Hindlimb muscle (tissue), 1 donor: ENCODE measurements at places on chromosomes 1 and 21. TPM values are rescaled to one million over a fixed set of nuclear protein-coding genes. Genes with fewer than 3 reads are reported as not detected.

RHD gene
- 0.30 TPM for polyA plus RNA-seq

C1orf226 gene
- 1.7 TPM for polyA plus RNA-seq

IFI6 gene
- 99.0 TPM for polyA plus RNA-seq

NTMT2 gene
- 10.6 TPM for polyA plus RNA-seq

SELP gene
- 0.76 TPM for polyA plus RNA-seq

ARTN gene
- polyA plus RNA-seq, result 1.1 TPM

ST6GALNAC3 gene
- 3.7 TPM for polyA plus RNA-seq

BSND gene
- polyA plus RNA-seq, result 0.08 TPM

MANEAL gene
- 2.9 TPM for polyA plus RNA-seq

MGST3 gene
- 152 TPM for polyA plus RNA-seq

TSPEAR gene
- 0.14 TPM for polyA plus RNA-seq

SERPINC1 gene
- 0.12 TPM for polyA plus RNA-seq
